ENCODE measurements at places on chromosomes 7 and 10.

- no peak for DNase-seq
Measured at GRCh38 chr10:68284062-68285001, 47.5 kb upstream of the HNRNPH3 start.

DNA sequence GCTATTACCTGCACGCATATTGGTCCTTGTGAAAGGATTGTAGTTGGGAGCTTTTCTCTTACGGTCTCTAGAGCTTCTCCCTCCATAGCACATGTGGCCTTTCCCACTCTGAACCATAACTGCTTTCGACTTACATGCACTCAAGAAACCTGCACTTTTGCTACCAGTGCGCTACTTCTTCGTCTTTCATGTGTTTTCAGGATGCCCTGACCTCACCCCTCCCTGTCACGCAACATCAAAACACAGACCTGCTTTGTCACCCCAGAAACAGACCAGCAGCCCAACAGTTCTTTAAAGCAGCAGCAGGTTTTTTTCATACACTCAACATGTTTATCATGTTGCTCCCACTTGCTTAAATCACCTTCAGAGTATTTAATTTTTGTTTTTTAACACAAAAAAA lies 243.5 kb upstream of the TCF7L2 start:
- DNase-seq = no peak

DNA sequence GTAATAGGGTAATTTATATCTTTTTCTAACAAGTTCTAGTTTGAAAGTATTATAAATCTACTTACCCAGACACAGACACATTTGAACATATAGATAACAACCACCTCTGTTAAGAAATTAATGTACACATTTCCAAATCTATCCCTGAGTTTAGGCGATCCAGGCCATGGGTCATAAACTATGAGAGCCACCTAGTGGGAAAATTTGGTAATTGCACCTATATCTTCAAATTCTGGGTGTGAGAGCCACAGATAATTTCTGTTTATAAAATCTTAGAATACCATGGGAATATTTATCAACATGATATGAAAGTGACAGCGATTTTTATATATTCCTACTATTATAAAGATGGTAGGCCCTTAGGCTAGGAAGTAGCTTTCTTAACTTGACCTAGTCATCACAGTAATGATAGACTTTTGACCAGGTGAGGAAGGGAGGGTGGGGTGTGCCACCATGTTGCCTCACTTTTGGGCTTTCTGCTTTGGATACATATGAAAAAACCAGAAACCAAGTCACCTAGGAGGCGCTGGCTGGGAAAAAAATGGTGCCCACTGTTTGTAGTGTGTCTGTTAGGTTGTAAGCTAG lies 8.0 kb upstream of the EPHA1 start:
- peak; percentile 40 for DNase-seq

DNA sequence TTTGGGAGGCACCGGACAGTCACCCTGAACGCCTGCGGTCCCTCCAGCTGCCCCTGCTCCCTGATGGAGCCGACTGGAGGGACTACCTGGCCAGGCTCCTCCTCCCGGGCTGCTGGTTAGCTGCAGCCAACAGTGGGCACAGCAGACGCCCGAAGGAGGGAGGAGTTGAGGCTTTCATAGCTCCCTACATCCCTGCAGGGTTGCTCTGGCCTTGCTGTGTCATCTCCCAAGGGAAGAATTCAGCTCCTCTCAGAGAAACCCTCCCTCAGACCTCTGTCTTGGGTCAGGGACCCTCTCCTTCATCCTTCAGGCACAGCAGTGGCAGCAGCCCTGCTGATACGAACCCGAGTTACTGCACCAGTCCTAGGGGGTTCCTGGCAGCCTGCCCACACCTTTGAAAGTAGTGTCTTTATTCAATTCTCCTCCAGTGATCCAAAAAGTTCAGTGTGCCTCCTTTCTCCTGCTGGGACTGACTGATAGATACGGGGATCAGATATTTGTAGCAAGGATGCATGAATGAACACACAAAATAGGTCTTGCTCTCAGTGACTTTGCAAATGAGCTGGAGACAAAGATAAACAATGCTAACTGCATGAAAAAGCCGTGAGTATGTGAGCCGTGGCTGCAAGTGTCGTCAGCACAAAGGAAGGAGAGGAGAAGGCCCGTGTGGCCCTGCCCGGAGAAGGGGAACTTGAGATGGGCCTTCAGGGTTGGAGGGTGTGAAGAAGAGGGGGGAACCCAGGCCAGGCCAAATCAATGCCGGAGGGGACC lies 136.6 kb downstream of the PRKAG2 start:
- peak; percentile 30 for DNase-seq

DNA sequence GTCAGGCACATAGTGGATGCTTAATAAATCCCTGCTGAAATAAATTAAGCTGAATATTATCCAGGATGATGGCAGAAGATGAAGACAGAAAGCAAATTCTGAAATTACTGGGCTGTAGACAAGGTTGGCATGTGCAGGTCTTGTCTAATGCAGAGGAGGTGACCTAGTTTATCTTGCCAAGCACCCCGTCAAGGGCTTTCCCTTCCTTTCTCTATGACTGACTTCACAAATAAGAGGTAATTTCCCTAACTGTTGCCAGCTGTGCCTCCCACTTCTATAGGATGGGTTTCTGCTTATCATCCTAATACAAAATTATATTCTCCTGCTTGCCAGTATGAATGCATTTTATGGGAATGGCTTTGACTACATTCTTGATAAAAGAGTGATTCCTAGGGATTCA lies 38.0 kb downstream of the LHFPL3 start:
- no peak for DNase-seq

DNA sequence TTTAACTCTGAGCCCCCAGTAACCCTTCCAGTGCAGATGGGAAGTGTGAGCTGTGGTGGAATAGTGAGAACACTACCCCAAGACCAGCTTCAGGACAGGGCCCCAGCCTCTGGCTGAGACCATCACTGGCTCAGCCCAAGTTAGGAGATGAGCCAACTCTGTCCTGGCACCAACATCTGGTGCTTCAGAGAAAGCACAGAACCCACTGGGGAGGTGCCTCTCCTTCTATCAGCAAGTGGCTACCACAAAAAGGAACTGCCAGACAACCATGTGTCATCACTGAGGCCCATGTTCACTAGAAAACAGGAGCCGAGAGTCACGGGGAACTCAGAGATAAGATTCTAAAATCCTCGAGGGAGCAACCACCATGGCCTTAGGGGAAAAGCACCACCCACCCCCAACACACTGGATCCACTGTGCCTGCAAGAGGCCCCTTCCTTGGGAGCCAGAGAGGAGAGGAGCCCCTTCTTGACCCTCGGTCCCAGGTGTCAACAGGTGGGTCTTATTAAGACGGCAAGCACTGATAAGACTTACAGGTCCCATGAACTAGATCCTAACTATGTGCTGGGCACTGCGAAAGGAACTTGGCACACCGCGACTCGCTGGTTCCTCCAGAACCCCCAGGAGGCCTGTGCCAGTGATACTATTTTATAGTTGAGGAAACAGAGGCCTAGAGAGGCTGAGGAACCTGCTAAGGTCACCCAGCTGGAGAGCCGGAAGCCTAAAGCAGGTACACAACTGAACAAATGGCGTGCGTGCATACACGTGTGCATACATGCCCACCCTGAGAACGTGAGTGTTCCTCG lies 102.7 kb downstream of the FAM53B start:
- DNase-seq = no peak

GRCh38 chr10:121322046-121322445 lies 276.2 kb downstream of the FGFR2 start:
- no peak for DNase-seq

DNA sequence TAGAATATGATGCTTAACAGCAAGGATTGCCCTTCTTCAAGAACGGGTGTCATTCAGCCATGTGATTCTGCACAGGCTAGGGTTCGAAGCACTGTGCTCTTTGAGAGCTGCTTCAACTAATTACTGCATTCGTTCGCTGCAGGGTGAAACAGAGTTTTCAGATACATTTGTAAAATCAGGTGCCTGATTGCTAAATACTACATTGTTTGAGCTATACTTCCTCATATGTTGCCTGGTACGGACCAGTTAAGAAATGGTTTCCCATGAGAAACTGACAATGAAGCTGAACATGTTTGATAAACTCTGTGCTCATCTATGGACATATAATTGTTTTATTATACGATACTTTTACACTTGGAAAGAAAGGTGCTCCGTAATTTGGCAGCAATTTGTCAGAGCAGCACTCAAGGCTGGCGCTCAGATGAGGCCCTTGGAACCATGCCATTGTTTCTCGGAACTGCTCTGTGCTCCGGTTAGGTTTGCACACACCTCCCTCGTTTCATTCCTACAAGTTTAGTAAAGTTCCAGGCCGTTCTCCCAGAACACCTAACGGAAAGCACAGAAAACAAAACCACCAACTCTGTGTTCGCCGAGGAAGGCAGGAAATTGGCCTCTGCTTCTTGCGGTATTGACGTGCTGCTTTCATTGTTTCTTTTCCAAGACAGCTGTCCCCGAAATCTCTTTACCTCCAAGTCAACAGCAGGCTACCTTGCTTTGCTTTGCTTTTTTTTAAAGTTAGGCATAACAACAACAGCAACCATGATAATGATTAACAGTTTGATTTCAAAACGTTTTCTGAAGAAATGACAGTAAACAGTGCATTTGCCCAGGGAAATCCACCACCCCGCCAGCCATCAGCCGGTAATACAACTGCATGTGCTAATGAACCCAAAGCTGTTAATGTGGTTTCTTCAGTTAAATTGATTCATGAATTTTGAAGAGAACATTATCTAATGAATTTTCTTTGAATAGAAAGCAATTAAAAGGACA lies 206.9 kb downstream of the EBF3 start:
- no peak for DNase-seq

GRCh38 chr7:80324032-80324431 lies 187.8 kb downstream of the GNAT3 start:
- no peak for DNase-seq

DNA sequence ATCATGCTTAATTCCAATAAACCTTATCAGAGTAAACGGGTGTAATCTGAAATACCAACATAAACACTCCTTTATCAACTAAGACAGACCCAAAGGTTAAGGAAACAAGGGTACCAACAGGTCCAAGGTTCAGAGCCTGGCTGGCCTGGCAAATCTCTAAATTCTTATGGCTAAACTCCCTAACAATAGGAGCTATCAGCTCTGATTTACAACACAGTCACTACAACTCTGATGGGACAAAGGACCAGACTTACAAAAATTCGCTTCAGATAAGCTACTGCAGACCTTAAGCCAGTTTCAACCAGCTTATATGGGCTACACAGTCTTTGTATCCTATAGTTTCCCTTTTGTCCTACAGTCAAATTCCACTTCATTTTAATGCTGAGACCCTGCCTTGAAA lies 381.9 kb downstream of the ZWINT start:
- no peak for DNase-seq

DNA sequence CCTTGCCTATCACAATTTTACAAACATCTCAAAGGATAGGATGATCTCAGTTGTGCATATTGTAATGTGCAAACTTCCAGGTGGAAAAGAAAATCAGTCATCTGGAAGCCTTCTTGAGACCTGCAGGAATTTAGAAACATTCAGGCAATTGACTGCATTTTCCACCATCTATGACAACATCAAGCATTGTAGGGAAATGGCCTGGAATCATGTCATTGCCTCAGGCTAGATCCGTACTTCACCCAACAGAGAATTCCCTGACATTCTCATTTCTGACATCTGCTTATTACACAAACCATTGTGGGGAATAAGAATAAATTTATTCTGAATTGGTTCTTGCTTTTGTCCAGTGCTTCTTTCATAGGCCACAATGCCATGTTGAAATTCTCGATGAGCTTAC lies 124.9 kb upstream of the NPVF start:
- no peak for DNase-seq

- no peak for DNase-seq
Measured at GRCh38 chr7:76260171-76260703, 42.2 kb upstream of the HSPB1 start.

- no peak for DNase-seq
Measured at GRCh38 chr7:30447466-30447865, 31.1 kb downstream of the NOD1 start.

DNA sequence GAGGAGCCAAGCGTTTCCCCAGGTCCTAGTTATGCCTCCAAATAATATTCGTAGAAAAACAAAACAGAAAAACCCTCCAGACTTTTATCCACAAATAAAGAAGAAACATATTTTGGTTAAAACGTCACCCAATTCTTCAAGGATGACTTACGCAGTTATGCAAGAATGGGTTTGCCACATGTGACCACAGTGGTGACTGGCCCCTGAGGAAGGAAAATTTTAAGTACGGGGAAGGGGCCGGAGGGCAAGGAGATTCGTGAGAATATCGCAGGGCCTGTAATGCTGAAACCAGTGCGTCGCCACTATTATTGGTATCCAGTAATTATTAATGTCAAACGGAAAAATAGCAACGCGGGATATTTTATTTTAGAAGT lies 537 bp upstream of the MRPS24 start:
- DNase-seq = no peak

DNA sequence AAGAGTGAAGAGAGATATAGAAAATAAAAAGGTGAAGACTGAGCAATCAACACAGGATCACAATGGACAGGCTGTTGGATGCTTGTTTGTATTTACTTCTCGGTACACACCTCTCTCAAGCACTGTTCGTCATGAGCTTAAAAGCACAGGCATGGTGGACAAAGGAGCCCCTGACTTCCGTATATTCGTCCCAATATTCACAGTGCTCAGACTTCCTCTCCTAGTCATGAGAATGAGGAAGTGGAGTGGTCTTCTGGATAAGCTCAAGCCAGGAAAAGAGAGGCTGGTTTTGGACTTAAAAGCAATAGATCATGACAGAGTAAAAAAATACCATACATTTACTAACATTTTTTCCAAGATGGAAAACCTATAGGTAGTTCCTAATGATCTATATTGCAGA lies 172.5 kb downstream of the SORCS1 start:
- no peak for DNase-seq

Measured in COR-L47 (cell line).